ENCODE measurements at places on chromosomes 13 and 19. TPM values are rescaled to one million over a fixed set of nuclear protein-coding genes. Genes with fewer than 3 reads are reported as not detected.

The PSG2 gene
- not detected for total RNA-seq

The DNAJC15 gene
- 6.6 TPM for total RNA-seq

The SYNGR4 gene
- not detected for total RNA-seq

GRCh38 chr19:21934593-21934992, 76.2 kb downstream of the ZNF208 start:
- no peak for DNase-seq
- H3K27ac ChIP-seq, result no peak overlapping the region
- H3K4me1 ChIP-seq, result no peaks in the 10 kb centered on the region

GRCh38 chr19:29321116-29321515, 108.2 kb upstream of the UQCRFS1 start:
- no peaks in the 10 kb centered on the region for H3K4me1 ChIP-seq
- no peaks in the 10 kb centered on the region for H3K27me3 ChIP-seq
- H3K4me3 ChIP-seq, result no peak overlapping the region
- H3K36me3 ChIP-seq, result no peaks in the 10 kb centered on the region

GRCh38 chr13:35879111-35879510, 252.1 kb downstream of the DCLK1 start:
- H3K4me3 ChIP-seq, result no peak overlapping the region
- no peak for DNase-seq
- no peaks in the 10 kb centered on the region for H3K27me3 ChIP-seq
- no peak overlapping the region for H3K27ac ChIP-seq
- H3K36me3 ChIP-seq, result no peaks in the 10 kb centered on the region
- peaks cover 9% of the 10 kb centered on the region for H3K4me1 ChIP-seq

GRCh38 chr13:25455146-25455545, 83.4 kb downstream of the ATP8A2 start:
- no peak overlapping the region for H3K4me3 ChIP-seq
- no peaks in the 10 kb centered on the region for H3K4me1 ChIP-seq
- no peak overlapping the region for H3K27ac ChIP-seq

GRCh38 chr13:78187781-78188180, 269.1 kb upstream of the EDNRB start:
- no peaks in the 10 kb centered on the region for H3K4me1 ChIP-seq
- no peak overlapping the region for H3K27ac ChIP-seq
- no peak for DNase-seq
- no peaks in the 10 kb centered on the region for H3K27me3 ChIP-seq
- H3K4me3 ChIP-seq, result no peak overlapping the region

DNA sequence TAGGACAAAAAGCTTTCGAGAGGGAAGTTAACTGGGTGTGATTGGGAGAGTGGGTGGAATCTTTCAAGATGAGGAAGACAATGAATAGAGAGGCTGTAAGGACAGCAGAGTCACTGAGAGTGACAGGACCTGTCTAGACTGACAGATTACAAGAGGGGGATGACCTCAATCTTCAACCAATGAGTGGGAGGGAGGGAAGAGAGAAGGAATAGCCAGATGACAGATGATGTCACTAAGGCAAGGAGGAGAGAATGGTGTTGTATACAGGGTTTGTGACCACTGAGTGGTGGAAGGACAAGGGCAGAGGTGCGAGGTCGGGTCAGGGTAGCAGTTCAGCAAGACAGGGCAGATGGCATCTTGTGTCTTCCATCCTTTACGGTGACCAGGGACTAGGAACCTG, 5.8 kb upstream of the ILF3 start:
- DNase-seq, result no peak
- H3K27ac ChIP-seq, result peak overlapping the region; percentile 50
- H3K36me3 ChIP-seq, result no peaks in the 10 kb centered on the region
- no peak overlapping the region for H3K4me3 ChIP-seq

DNA sequence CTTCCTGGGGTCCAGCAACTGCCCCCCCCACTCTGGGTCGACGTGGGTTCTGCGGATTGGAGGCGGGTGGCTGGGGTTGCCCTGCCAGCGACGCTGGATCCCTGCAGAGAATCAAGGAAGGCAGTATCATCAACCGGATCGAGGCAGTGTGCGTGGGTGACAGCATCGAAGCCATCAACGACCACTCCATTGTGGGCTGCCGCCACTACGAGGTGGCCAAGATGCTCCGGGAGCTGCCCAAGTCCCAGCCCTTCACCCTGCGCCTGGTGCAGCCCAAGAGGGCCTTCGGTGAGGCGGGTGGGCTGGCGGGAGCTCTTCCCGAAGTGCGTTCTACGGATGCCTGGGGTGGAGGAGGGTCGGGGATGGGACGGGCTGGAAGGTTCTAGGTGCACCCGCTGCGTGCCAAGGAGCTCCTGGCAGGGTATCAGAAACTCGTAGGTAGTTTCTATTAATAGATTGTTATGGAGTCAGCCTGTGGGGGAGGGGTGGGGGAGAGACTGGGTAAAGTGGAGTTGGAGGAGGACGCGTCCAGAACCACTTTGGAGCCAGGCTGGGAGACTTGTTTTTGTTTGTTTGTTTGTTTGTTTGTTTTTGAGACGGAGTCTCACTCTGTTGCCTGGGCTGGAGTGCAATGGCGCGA, 1.5 kb downstream of the GIPC3 start:
- no peaks in the 10 kb centered on the region for H3K4me1 ChIP-seq
- no peak overlapping the region for H3K27ac ChIP-seq
- no peak overlapping the region for H3K4me3 ChIP-seq
- H3K36me3 ChIP-seq, result no peaks in the 10 kb centered on the region
- no peaks in the 10 kb centered on the region for H3K27me3 ChIP-seq
